Astrocyte (in vitro differentiated cells and primary cell): ENCODE measurements at places on chromosomes 5 and 9.

GRCh38 chr9:38620483-38621433 lies at the start of gene ANKRD18A:
TSS of gene ANKRD18A (minus strand) at chr9:38620596. CDS start at chr9:38620285, 311 bp downstream.
- peak; percentile 45 for DNase-seq

- DNase-seq: no peak
Observed at GRCh38 chr9:82923912-82924605, 138.9 kb downstream of the RASEF start.

GRCh38 chr9:85377731-85378289 lies 363.9 kb downstream of the AGTPBP1 start:
- peak; percentile 69 for DNase-seq

DNA sequence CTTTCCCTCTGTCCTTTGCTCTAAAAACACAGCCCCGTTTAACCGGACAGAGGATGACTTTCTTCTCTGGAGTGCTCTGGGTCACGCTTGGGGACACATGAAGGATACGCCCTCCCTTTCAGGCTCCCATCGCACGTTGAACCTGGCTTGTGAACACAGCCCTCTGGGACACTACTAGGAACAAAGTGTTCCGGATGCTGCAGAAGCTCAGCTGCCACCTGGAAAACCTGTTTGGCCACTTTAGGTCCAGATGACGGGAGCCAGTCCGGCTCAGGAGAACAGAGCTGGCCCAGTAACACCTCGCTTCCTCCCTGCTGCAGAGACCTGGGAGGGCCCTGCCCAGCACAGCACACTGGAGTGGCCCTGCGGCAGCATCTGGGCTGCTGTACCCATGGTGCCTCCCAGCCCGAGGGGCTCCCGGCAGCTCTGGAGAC lies 60.1 kb downstream of the GADD45G start:
- no peak for DNase-seq

DNA sequence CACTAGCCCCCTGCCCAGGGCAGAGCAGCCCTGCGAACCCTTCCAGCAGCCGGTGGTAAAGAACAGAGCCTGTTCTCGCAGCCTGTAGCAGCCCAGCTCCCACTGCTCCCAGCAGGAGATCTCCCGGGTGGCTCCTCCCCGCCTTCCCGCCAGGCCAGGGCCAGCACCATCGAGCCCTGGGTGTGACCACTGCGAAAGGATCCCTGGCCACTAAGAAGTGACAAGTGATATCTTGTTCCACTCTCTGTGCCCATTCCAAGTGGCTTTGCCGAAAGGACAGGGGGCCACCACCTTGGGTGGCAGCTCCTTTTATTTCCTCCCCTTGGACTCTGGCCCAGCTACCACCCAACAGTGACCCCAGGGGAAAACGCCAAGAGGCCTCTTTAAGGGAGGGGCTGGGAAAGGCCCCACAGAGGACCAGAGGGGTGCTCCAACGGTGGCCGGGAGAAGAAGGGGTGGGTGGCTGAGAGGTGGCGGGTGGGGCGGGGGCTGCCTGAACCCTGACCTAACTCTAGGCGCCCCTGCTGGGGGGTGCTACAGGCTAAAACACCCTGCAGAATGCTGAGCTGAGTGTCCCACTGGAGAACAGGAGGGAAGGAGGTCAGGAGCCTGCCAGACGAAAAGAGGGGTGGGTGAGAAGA lies 1.6 kb downstream of the NACC2 start:
- DNase-seq: no peak

DNA sequence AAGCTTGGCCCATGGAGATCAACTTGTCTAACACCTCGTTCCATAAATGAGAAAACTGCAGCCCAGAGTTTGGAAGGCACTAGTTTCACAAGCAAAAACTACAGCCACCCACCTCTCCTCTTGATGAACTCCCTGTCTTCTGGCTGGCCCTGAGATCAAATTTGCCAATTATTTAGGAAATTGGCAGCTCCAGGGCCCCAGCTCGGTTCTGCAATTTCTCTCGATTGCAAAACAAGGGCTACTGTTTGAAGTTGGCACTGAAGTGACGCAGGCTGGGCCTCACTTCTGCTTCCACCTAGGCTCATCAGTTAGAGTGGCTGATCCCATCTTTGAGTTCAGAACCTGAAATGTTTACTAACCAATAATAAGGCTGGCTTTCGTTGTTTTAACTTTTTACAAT lies 3.7 kb upstream of the GPX3 start:
- DNase-seq: no peak

DNA sequence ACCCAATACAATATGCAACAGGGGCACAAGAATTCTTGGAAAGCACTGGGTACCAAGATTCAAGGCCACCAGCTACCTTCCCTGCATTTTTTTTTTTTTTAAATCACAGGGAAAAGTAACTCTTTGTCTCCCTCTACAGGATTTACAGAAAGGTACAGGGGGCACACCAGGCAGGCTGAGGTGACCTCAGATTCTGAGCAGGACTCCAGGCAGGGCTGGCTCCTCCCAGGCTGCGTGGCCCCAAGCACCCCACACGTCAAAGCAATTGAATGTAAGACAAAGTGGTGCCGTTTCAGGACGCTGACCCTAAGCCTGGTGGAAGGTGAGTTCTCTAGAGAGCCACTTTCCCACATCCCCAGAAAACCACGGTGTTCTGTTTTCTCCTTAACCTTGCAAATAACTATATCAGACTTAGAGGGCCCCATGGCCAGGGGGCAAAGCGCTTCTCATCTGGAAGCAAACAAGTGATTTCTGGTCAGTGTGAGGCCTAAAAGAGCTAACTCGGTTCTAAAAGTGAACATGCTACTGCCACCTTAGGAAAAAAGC lies 222.6 kb downstream of the ROR2 start:
- no peak for DNase-seq

GRCh38 chr5:124280079-124280478 lies 466.4 kb downstream of the ZNF608 start:
- no peak for DNase-seq

DNA sequence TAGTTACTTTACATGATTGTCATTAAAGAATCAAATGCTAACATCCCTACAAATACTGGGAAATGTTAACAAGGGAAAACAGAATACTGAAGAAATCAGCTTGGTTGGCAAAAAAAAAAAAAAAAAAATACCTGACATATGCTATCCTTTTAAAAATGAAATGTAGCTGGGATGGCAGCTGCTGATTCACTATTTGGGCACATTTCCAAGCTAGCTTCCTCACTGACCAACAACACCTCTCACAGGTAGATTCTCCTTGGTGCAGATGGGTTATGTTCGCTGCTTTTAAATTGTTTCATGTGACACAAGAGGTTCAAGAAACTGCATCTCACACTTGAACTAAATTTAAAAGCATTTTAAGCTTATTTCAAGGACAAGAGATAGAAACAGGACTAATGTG lies 6.1 kb upstream of the PRUNE2 start:
- DNase-seq: no peak

DNA sequence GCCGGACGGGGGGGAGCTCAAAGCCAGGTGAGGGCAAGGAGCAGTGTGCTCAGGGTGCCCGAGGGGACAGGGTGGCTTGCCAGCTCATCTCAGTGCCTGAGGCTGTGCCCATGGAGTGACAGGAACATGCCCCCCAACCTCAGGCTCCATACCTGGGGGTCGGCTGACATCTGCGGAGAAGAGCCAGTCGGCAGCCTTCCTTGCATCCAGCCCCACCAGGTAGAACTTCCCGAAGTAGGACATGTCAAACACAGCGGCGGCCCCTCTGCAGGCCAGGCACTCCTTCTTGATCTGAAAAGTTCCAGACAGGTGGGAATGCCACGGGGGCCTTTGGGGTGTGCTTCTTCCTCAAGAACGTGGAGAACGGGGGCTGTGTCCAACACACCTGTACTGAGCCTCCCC lies 42.1 kb downstream of the SARDH start:
- no peak for DNase-seq

DNA sequence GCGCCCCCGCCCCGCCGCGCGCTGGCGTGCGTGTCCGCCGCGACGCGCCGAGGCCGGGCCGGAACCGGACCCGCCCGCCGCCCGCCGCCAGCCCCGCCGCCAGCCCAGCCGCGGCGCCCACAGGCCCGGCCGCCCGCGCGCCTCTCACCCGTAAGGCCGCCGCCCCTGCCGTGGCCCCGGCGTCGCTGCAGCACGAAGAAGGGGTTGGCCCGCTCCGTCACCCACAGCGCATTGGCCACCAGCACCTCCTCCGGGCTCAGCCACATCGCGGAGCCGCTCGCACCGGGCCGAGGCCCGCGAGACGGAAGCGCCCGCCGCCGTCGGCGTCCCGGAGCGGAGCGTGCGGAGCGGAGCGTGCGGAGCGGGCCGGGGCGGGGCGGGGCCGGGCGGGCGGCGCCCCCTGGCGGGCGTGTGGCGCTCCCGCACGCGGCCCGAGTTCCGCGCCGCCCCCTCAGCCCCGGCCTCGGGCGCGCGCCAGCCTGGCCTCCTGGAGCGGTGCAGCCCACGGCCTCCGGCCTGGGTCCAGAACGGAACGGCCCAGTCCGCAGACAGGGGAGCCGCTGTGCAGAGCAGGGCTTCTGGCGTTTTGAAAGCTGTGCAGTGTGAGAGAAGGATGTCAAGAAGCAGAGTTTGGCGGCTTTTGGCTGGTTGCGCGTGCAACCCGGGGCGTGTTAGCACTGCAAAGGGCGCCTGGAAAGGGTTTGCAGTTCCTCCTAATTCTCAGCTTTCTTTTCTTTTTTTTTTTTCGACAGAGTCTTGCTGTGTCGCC lies at the start of gene TBC1D9B:
TBC1D9B (minus strand) TSS at position 342 of the 769 bp plus-strand sequence; CDS start at position 266, 76 bp downstream.
- peak; percentile 22 for DNase-seq

- no peak for DNase-seq
Observed at GRCh38 chr9:131067625-131068024, 28.7 kb upstream of the AIF1L start.

- DNase-seq: no peak
Observed at GRCh38 chr9:85554349-85554748, 187.4 kb downstream of the AGTPBP1 start.

DNA sequence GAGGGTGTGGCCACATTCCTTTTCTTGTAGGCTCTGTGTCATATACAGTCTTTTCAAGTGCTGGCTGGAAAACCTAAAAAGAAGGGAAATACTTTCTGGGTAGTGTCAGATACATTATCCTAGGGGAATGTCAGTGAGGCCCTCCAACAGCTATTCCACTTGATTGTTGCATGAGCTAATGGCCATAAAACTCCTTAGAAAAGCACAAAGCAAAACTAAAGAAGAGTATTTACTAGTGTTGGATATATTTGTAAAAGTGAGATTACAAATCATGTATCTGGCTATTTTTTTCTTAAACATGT lies 829 bp downstream of the ANXA1 start:
- peak; percentile 74 for DNase-seq
